T-helper 22 cell (primary cell): ENCODE measurements at places on chromosomes 1 and 21.
A peak's percentile ranks its signal among the peaks of the same experiment; 100 is the strongest.

DNA sequence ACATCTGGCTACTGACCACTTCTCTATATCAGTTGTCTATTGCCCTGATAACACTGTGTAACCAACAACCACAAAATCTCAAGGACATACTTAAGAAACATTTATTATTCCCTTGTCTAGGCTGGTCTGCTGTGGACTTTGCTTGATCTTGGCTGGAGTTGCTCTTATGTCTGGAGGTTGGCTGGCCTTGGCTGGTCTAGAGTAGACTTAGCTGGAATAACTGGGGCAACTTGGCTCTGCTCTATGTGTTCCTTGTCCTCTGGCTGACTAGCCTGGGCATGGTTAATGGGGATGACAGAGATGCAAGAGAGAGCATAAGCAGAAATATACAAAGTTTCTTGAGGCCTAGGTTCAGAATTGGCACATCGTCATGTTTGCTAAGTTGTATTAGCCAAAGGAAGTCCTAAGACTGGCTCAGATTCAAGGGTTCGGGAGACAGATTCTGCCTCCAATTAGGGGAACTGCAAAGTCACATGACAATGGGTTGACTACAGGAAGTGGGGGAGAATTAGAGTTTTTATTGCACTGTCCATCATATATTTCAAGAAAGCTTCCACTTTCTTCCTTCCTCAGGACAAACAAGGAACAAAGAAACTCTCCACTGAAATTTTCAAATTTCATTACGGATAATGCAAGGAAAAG is 61.4 kb upstream of the HMCN1 start:
- no peak for DNase-seq

DNA sequence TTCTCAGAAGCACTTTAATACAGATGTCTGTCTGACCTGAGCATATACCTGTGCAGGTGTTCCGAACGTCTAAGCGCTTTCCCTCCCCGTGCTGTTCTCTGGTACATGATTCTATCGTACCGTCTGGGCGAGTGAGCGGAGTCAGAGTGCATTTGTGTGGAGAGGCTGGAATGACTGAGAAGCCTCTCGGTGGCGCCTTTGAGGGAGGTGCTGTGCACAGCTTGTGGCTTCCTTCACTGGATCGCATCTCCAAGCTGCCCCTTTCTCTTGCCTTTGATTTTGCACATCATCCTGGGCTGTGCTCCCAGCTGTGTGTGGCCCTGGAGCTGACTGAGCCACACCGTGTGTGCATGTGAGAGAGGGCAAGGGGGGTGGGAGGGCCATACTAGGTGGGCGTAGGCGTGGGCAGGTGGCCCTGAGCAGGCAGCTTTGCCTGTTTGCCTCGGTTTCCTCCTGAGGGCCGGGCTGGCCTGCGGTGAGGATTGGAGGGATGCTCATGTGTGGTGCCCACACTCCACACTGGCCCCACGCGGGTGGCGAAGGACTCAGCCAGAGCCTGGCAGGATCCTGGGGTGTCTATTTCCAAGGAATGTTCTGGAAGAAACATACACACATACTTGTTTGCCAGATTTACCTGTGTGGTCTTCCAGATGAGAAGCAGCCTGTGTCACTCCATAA is 105.3 kb downstream of the ADARB1 start:
- DNase-seq: no peak

DNA sequence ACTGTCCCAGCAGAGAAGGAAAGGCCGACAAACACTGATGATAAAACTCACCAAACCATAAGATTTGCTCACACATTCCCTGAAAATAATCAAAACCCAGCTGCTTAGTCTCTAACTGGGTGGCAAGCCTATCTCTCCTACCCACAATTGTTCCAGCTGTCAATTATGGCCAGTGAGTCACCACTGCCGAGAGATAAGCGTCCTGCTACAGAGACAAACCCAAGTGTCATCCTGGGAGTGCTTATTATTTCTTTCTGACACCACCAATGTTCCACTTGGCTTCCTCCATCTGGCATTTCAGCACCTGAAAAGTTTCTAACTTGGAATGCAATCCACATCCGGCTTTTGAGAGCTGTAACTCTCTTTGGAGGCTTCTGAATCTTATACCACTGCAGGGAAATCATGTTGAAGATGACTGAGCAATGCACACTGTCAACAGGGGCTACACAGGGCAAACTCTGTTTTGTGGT is 51.5 kb upstream of the VAV3 start:
- DNase-seq: no peak

- DNase-seq: no peak
These were observed 144.1 kb downstream of the CDC42BPA start for GRCh38 chr1:227174164-227174563.

DNA sequence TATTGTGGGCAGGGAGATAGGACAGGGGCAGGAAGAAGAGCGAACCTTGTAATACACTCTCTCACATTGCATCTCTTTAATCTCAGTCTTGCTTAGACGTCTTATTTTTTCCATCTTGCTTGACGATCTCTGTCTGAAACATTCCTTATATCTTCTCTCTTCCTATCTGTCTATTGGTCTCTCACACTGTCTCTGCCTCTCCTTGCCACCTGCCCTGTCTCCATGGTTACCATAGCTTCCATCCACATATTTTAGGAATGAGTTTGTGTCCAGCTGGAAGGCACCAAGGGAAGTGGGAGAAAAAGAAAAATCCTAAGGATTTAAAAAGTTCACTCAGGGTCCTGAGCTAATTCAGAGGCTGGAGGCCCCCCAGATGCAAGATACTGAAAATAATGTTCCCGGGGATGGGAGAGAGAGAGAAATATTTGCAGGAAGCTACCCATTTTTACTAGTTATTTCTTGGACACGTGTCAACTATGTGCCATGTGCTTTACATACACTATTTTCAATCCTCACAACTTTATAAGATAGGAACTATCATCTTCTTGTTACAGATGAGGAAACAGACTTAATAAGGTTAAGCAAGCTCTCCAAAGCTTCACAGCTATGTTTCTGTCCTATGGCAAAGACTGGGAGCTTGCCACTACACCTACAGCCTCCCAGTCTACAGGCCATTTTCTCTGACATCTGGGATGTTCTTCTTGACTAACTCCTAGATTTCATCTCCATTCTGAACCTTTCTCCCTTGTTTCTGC is 933 bp downstream of the ANKRD34A start:
- no peak for DNase-seq

DNA sequence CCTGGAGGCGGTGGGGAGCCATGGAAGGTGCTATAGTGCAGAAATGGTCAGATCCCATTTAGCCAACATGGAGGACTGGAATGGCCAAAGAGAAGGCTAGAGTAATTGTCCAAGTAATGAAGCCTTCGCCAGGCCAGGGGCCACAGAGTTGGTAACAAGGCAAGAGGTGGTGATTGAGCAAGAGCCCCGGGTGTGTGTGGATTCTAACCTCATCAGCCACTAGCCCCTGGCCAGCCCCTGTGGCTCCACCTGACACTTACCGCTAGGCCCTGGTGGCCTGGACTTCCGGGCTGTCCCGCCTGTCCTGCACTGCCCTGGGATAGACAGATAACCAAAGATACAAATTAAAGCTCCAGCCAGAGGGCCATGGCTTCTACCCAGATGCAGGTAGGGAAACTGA is 9.9 kb downstream of the COL9A2 start:
- DNase-seq: no peak

- peak; percentile 29 for DNase-seq
These were observed 19.7 kb downstream of the RCC2 start for GRCh38 chr1:17419626-17420328.

- DNase-seq: no peak
These were observed 72.8 kb downstream of the NRIP1 start for GRCh38 chr21:14991957-14992356.

GRCh38 chr1:21537511-21537931 is 28.3 kb downstream of the ALPL start:
- no peak for DNase-seq

DNA sequence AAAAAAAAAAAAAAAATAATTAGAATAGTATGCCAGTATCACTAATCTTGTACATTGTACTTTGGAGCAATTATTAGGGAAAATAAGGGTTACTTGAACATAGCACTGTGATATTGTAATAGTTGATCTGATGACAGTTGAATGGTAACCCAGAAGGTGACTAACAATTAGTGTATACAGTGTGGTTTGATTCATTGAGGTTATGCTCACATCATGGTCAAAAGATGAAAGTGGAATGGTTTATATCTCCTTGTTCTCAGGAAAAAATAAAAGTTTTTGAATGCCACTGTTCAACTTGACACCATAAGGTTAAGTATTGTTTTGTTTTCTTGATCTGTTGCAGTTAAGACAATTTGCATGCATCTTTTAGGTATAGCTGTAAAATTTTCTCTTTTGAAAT is 87.0 kb downstream of the GPR52 start:
- DNase-seq: no peak

DNA sequence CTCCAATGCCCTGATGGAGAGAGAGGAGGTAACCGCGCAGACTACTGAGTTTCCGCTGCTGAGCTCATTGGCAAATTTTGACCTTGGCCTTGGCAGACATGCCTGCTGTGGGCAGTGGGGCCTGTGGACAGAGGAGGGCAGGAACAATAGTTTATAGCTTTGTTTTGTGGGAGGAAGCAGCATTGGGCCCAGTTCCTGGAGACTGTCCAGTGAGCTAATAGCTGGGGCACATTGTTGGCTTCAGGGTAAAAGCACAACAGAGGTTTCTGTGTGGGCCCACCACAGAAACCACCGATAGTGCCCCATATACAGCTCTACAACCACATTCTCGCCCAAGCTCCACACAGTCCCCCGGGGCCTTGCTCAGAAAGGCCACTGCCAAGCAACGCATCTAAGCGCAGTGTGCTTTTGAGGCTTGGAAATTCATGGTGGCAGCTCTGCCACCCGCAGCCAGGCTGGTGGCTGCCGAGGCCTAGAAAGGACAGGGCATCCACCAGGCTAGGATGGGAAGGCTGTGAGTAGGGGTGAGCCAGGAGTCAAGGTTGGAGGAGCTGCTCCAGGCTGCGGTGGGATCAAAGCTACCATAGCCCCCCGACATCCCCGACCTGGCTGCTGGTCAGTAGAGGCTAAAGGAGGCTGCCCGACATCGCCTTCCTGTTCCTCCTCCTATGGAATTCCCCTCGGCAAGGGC is 43.2 kb downstream of the NEK2 start:
- DNase-seq: no peak

DNA sequence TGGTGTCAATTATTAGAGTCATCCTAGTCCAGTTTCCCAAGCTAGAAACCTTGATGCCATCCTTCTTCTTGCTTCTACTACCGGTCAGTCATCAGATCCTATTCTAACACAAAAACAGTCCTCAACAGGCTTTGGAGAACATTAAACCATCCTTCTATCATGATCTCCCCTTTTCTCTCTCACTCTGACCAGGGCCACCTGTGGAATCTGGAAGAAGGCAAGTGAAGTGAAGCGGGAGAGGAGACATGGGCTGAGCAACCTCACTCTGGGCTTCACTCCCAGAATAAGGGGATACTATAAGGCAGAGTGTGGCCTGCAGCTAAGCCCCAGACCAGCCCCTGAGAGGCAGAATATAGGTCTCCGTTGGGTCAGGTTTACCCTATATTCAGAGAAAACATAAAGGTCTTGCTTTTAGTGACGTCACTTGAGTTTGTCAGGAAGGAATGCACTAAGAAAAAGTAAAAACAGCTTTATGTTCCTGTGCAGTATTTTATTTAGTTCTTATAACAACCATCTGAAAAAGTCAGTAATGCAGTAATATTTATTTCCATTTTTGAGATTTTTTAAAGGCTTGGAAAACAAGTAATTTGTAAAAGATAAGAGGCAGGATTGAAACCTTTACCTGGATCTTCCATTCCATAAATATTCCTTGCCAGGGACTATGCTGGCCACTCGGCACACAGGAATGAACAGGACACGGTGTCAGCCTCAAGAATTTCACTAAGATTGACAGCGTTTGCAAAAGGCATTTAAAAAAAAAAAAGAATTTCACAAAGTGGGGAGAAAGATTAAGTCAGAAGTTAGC is 61.3 kb downstream of the NFASC start:
- no peak for DNase-seq

DNA sequence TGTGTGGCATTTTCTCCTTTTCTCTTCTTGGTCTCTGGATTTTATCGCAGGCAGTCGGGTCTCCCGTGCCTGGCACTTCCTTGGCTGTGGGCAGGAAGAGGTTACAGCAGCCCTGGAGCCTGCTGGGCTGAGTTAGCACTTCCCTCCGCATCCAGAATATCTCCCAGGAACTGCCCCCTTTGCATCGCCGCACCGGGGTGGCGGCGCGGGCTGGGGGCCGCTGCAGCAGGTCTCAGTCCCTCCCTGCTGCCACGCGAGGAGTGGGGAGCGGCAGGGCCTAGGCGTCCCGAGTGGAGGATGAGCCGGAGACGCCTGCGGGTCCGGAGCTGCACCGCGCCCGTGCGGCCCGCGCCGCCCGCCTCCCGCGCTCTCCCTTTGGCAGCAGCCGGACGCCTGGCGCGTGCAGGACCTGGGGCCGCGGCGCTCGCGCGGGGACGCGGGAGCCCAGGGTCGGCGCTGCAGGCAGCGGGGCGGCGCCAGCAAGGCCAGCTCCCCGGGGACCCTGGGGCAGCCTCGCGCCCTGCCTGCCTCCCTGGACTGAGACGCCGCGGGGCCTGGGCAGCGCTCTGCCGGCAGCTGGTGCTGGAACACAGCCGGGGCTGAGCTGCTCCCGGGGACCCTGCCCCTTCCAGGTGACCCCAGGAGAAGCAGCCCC is 192.8 kb downstream of the PRDM2 start:
- DNase-seq: no peak

GRCh38 chr1:3857791-3858129 is 484 bp downstream of the DFFB start:
- DNase-seq: no peak

DNA sequence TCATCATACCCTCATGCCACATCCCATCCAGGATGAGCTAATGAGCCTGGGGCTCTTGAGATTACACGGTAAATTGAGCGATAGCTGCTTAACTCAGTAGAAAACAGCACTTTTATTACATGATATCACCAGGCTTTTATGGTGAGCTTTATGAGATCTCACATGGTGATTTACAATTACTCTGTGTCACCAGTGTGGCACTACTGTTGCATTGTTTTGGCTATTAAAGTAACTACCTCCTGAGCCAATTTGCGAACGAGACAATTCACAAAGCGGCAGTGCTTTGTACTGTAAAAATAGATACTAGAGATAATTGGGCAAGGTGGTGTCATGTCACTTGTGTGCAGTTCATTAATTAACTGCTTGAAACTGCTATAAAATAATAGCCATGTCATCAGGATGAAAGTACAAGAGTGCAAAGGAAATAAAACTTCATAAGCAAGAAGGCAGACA is 767.7 kb upstream of the ADGRL2 start:
- DNase-seq: no peak

- DNase-seq: no peak
These were observed 890.9 kb downstream of the MRPL39 start for GRCh38 chr21:24716281-24716918.
